ENCODE measurements at places on chromosomes 13 and 19.

GRCh38 chr19:13255041-13255718, 105.0 kb downstream of the IER2 start:
- DNase-seq, result no peak

GRCh38 chr19:10780368-10780767, 55.6 kb downstream of the TMED1 start:
- peak; percentile 77 for DNase-seq

DNA sequence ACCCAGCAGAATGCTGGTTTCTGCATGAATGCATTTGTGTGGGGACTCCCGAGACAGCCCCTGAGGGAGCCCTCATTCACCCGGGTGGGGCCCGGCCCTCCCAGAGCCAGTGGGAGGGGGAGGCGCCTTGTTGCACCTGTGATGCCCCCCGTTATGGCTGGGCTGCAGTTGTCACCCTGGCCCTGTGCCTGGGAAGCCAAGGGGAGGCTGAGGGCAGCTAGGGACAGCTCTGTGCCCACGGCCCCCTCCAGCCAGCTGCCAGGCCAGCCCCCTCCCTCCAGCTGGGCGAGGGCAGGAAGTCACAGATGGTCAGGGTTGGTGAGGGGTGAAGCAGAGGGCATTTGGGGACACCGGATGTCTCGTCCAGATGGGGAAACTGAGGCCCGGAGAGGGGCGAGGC, 26.1 kb downstream of the NFIC start:
- DNase-seq, result peak; percentile 88

DNA sequence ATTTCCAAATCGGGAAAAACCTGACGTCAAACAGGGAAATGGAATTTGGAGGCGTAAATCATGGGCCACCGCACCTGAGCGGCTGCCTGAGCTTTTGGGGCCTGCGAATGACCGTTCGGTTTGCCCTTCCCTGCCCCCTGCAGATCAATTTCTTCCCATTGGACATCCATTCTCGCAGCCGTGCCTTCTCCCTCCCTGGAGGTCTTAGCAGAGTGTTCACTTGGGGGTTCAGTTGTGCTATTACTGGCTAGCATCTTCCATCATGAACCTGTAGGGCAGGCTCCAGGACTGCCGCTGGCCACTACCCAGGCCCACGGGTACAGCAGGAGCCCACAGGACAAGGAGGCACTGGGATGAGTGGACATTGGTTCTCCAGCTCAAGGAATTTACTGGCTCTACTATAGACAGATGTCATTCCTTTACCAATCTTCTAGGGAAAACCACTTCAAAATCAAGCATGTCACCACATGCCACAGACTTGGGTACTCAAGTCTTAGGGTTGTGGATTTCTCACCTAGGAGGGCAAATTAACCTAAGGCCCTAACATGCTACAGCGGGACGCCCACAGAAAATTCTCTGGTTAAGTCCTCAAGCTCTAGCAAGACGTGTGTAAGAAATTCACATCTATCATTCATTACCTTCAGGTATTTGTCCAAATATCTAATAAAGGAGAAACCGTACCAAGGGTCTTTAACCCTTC, 75.5 kb downstream of the COL4A1 start:
- no peak for DNase-seq

- no peak for DNase-seq
These were observed 18.8 kb downstream of the C1QTNF9 start for GRCh38 chr13:24328145-24328544.

DNA sequence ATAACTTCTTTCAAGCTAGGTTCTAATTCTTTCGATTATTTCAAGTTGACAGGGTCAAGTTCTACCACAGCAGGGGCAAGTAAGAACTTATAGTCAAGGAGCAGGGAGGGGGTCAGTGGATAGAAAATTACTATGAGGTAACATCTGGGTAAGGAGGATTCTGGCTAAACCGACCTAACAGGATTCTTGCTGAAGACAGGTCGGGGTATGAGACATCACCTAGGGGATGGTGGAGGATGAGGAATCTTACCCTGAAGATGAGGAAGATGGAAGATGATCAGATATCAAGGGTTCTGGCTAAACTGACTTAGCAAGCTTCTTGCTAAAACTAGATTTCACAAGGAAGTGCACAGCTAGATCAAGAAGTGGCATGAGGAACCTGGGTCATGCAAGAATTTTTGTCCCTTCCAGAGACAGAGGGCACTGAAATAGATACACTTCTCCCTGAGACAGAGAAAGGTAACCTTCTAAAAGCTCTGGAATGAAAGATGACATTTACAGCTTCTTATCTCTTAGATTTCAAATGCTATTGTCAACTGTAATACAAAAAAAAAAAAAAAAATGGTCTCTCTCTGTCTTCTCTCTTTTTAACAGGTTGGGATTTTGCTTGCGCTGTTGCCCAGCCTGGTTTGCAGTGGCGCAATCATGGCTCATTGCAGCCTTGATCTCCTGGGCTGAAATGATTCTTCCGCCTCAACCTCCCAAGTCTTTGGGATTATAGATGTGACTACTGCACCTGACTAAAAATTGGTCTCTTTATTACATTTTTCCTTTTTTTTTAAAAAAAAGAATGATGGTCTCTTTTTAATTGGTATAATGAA, 9.6 kb upstream of the METTL21C start:
- no peak for DNase-seq

Data from muscle of leg (tissue), 16 donors.